Left colon (tissue), 2 donors: ENCODE measurements at places on chromosomes 6 and 20. TPM values are rescaled to one million over a fixed set of nuclear protein-coding genes. Genes with fewer than 3 reads are reported as not detected.
A peak's percentile ranks its signal among the peaks of the same experiment; 100 is the strongest.

DNA sequence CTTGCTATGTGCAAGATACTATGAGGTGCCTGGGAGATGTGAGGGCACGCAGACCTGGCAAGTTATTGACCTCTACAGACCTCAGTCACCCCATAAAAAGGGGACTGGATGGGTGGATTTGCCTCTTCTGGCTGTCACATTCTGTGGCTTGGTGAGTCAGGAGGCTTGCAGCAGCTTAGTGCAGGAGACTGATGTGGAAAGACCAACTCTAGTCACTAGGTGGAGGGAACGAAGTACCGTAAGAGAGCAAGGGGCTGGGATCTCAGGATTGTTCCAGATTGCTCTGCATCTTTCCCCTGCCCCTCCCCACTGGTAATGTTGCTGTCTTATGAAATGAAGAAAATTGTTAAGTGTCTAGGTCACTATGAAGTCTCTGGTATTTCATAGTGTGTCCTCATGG, 3.3 kb downstream of the MAPRE1 start:
- DNase-seq = no peak

DNA sequence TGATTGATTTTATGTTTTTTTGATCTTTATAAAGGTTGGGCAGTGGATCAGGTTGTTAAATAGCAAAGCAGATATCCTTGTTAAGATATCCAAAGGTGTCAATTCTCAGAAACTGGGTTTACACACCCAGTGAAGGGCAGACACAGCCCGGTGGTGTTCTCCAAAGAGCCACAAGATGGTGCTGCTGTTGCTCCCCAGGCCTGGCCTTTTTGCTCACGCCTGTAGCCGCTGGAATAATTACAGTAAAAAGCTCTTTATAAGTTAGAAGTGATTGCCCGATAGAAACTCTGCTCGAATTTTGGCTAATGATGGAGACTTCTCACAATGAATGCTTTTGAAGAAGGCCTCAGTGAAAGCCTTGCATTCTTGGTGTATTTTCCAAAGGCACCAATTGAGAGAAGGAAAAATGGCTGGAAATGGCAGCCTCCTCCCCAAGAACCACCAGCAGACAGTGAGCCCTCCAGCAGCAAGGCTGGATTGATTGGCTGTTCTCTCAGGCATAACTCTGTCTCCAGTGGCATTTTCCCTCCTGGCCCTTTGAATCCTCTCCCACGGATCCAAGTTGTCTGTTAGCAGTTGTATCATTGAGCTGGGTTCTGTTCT, 120.5 kb upstream of the CHD6 start:
- peak; percentile 48 for DNase-seq

The SLC18B1 gene
- total RNA-seq = 13.4 TPM

DNA sequence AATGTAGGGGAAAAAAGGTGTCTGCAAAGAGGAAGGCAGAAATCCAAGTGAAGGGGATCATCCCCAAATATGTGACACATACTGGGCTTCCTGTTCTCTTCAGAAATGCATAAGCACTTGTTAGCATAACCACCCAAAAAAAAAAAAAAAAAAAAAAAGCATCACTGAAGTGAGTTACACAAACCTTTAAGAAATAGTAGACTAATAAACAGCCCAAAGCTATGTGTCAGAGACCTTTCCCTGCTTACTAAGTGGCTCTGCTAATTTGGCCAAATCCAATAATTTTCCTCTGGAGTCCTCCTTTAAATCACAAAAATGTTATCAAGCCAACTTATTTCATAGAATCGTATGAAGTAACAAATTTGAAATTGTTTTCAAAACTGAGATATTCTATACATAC, 7.5 kb upstream of the DST start:
- no peak for DNase-seq

The ZNF831 gene
- total RNA-seq = 0.15 TPM

The TSBP1 gene
- not detected for total RNA-seq

DNA sequence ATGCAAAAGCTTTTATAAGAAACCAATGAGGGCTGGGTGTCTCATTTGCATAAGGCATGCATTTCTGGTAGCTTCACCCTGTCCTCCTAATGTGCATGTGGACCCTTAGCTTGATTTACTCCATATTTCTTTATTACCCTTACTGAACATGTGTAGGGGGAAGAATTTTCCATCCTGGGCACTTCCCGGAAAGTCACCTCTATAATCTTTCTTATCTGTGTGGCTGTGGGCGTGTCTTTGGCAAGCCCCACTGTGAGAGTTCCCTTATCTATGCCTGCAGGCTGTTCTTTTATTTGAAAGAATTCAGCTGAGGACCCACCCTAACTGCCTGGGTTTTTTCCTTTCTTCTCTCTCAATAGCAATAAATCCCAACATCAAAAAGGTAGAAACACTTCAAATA, 627.8 kb downstream of the DOK5 start:
- peak; percentile 71 for DNase-seq

The ACTL10 gene
- total RNA-seq = 3.8 TPM

GRCh38 chr6:89353118-89353556, 615 bp upstream of the UBE2J1 start:
- no peak for DNase-seq

The SNAI1 gene
- 0.46 TPM for total RNA-seq

The TCF21 gene
- total RNA-seq = 6.9 TPM

GRCh38 chr6:137949686-137950390, 82.8 kb downstream of the TNFAIP3 start:
- DNase-seq = no peak

GRCh38 chr6:66357781-66358180, 650.8 kb upstream of the EYS start:
- no peak for DNase-seq
